CD8-positive, alpha-beta memory T cell (primary cell): ENCODE measurements at places on chromosomes 4 and X.

- H3K27me3 ChIP-seq: no peaks in the 10 kb centered on the region
- no peak for DNase-seq
- H3K4me1 ChIP-seq: no peaks in the 10 kb centered on the region
- no peak overlapping the region for H3K27ac ChIP-seq
- H3K4me3 ChIP-seq: no peak overlapping the region
Measured at GRCh38 chr4:99404595-99405287, 30.4 kb downstream of the ADH7 start.

DNA sequence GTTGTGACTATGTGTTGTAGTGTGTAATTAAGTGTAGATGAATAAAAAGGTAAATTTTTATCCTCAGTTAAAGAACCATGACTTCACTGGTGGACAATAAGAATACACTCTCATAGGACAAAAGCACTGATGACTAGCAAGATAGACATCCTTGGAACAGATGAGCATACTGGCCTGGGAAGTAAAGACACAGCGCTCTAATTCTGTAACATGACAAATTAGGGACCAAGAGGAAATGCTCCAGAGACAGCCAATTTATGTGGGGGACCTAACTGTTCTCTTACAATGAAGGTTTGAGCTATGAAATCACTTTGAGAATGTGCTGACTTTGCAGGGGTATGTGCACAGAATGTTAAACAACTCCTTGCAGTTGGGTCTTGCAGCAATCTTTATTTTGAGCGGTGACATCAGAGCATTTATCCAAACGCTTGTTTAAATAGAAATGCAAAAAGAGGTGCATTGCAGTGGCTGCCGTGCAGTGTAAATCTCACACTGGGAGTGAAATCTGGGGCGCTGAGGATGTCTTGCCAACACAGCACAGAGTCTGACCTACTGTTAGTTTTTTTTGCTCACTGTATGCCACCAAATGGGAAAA lies 109.3 kb downstream of the MAGEC2 start:
- no peaks in the 10 kb centered on the region for H3K36me3 ChIP-seq
- no peak overlapping the region for H3K4me3 ChIP-seq
- no peaks in the 10 kb centered on the region for H3K4me1 ChIP-seq
- DNase-seq: no peak
- no peak overlapping the region for H3K27ac ChIP-seq

GRCh38 chr4:1171311-1172227 lies 814 bp downstream of the SPON2 start:
- H3K4me1 ChIP-seq: peaks cover 25% of the 10 kb centered on the region
- peaks cover 12% of the 10 kb centered on the region for H3K27me3 ChIP-seq
- peak overlapping the region; percentile 22 for H3K4me3 ChIP-seq
- no peaks in the 10 kb centered on the region for H3K36me3 ChIP-seq
- no peak overlapping the region for H3K27ac ChIP-seq

- H3K27me3 ChIP-seq: no peaks in the 10 kb centered on the region
Measured at GRCh38 chrX:36199928-36200327, 280.4 kb downstream of the CFAP47 start.

- H3K4me1 ChIP-seq: no peaks in the 10 kb centered on the region
- DNase-seq: no peak
- no peaks in the 10 kb centered on the region for H3K27me3 ChIP-seq
Measured at GRCh38 chr4:177271915-177272766, 37.5 kb upstream of the NEIL3 start.

DNA sequence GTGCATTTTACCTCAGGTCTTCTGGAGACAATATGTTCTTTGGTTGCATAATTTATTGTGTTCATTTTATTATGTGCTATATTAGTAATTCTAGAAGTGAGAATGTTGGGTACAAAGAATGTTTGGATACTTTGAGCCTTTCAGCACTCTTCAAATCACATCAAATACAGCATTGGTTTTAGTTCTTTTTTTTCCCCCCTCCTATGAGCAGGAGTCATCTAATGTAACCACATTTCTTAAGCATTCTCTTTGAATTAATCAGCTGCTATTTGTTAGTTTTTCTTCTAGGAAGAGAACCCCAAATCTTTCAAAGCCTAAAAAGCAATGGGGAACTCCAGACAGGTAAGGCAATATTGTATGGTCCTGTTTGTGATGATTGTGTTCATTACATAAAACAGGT lies 46.7 kb downstream of the ARL9 start:
- H3K27me3 ChIP-seq: no peaks in the 10 kb centered on the region
- H3K4me3 ChIP-seq: no peak overlapping the region
- no peak for DNase-seq
- H3K36me3 ChIP-seq: no peaks in the 10 kb centered on the region

DNA sequence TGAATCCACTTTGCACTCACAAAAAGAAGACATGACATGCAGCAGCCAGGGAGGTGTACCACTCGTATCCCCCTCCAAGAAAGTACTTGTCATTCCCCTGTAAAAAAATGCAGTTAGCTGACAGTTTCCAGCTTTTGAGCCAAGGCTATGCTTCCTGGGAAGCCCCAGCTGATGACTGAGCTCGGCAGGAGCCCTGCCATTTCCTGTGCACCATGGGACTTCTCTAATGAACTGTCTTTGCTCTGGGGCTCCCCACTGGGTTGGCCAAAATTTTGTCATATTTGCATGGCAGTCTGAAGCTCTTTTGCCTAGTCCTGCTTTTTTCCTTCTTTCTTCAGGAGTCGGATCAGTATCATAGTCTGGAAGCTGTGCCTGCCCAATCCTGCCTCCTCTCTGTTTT lies 104.5 kb upstream of the MAOA start:
- DNase-seq: no peak
- no peak overlapping the region for H3K4me3 ChIP-seq
- H3K36me3 ChIP-seq: no peaks in the 10 kb centered on the region
- no peaks in the 10 kb centered on the region for H3K4me1 ChIP-seq

DNA sequence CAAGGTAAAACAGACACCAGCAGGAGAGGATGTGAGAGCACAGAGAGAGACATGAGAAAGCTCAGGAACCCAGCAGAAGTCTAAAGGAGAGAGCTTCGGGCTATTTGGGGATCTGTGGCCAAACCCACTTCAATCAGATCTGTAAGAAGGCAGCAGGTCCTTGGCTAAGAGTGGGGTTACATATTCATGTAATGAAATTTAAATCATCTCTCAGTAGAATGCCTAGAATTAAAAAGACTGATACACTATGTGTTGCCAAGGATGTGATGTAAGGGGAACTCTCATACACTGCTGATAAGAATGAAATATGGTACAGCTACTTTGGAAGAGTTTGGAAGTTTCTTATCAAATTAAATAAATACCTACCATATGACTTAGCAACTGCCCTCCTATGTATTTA lies 35.8 kb downstream of the PDE5A start:
- DNase-seq: no peak
- H3K27me3 ChIP-seq: no peaks in the 10 kb centered on the region
- no peaks in the 10 kb centered on the region for H3K4me1 ChIP-seq
- no peaks in the 10 kb centered on the region for H3K36me3 ChIP-seq
- H3K27ac ChIP-seq: no peak overlapping the region

DNA sequence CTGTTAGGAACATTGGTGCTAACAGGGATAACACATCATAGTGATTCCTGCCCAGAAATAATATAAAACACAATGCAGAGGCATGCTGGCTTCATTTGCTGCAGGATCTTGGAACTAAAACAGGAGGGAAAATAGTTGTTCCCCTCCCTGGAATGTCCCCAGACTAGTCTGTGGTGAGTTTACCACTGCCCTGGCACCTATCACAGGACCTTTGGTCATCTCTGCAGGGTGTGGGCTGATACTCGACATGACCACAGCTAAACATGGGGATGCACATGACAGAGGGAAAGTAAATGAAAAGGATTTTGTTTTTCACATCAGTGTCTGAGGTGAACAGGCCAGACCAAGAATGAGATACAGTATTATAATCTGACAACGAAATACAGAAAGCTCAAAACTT lies 160.2 kb upstream of the DKK2 start:
- H3K27ac ChIP-seq: no peak overlapping the region
- no peaks in the 10 kb centered on the region for H3K4me1 ChIP-seq
- no peak for DNase-seq
- H3K27me3 ChIP-seq: no peaks in the 10 kb centered on the region

GRCh38 chr4:13821522-13821921 lies 194.0 kb upstream of the BOD1L1 start:
- no peaks in the 10 kb centered on the region for H3K27me3 ChIP-seq
- no peak overlapping the region for H3K27ac ChIP-seq
- no peak overlapping the region for H3K4me3 ChIP-seq
- H3K4me1 ChIP-seq: no peaks in the 10 kb centered on the region
- no peaks in the 10 kb centered on the region for H3K36me3 ChIP-seq

- H3K27ac ChIP-seq: no peak overlapping the region
- DNase-seq: no peak
- H3K4me1 ChIP-seq: no peaks in the 10 kb centered on the region
- no peak overlapping the region for H3K4me3 ChIP-seq
- H3K36me3 ChIP-seq: no peaks in the 10 kb centered on the region
Measured at GRCh38 chr4:138658518-138658917, 357.1 kb upstream of the NOCT start.

GRCh38 chr4:13511101-13511500 lies 27.0 kb upstream of the RAB28 start:
- H3K4me3 ChIP-seq: no peak overlapping the region
- no peaks in the 10 kb centered on the region for H3K36me3 ChIP-seq
- H3K27ac ChIP-seq: no peak overlapping the region
- H3K27me3 ChIP-seq: no peaks in the 10 kb centered on the region
- no peaks in the 10 kb centered on the region for H3K4me1 ChIP-seq

- DNase-seq: no peak
- no peaks in the 10 kb centered on the region for H3K27me3 ChIP-seq
- no peaks in the 10 kb centered on the region for H3K4me1 ChIP-seq
- H3K27ac ChIP-seq: no peak overlapping the region
Measured at GRCh38 chrX:2416851-2417604, 83.7 kb downstream of the DHRSX start.

- DNase-seq: no peak
- no peaks in the 10 kb centered on the region for H3K4me1 ChIP-seq
- H3K4me3 ChIP-seq: no peak overlapping the region
- no peaks in the 10 kb centered on the region for H3K27me3 ChIP-seq
- no peaks in the 10 kb centered on the region for H3K36me3 ChIP-seq
Measured at GRCh38 chrX:39805022-39805421, 292.7 kb downstream of the BCOR start.

DNA sequence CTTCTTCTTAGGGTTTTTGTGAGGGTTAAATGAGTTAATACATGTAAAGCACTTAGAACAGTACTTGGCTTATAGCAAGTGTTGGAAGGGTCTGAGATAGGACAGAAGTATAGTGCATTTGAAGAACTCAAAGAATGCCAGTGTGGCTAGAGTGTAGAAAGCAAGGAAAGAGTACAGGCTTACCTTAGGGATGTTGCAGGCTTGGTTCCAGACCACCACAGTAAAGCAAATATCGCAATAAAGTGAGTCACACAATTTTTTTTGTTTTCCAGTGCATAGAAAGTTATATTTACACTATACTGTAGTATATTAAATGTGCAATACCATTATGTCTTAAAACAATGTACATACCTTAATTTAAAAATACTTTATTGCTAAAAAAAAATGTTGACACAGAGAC lies 41.3 kb downstream of the KIF4A start:
- no peaks in the 10 kb centered on the region for H3K27me3 ChIP-seq
- DNase-seq: no peak
- H3K27ac ChIP-seq: no peak overlapping the region
- H3K4me3 ChIP-seq: no peak overlapping the region
- no peaks in the 10 kb centered on the region for H3K4me1 ChIP-seq
- H3K36me3 ChIP-seq: no peaks in the 10 kb centered on the region

DNA sequence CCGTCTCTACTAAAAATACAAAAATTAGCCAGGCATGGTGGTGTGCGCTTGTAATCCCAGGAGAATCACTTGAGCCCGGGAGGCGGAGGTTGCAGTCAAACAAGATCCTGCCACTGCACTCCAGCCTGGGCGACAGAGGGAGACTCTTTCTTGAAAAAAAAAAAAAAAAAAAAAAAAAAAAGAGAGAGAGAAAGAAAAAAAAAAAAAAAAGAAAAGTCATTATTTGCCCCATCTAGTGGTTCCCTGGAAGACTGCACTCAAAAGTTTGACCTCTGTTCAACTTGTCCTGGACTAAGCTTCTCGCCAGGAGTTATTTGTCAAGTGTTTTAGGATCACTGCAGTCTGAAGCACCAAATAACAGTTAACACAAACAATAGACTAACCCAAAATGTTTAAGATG lies 45.3 kb upstream of the KCTD8 start:
- no peaks in the 10 kb centered on the region for H3K36me3 ChIP-seq
- H3K4me3 ChIP-seq: no peak overlapping the region
- H3K27ac ChIP-seq: no peak overlapping the region

DNA sequence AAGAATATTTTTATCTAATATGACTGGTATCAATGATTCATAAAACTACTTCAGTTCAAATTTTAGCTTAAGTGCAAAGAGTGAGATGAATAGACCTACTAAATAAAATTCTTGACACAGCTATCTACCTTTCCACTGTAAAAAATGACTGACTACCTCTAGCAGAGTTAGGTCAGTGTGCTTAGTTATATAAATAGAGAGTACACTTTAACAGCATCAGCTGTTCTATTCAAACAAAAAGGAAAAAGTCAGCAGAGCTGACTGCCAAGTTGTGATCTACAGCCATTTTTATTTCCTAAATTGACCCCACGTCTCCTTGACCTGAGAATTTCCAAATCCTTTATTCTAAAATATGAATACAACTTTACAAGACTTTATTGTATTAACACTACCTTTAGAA lies 262.4 kb downstream of the CAMK2D start:
- DNase-seq: no peak
- H3K27me3 ChIP-seq: no peaks in the 10 kb centered on the region
- H3K27ac ChIP-seq: no peak overlapping the region

DNA sequence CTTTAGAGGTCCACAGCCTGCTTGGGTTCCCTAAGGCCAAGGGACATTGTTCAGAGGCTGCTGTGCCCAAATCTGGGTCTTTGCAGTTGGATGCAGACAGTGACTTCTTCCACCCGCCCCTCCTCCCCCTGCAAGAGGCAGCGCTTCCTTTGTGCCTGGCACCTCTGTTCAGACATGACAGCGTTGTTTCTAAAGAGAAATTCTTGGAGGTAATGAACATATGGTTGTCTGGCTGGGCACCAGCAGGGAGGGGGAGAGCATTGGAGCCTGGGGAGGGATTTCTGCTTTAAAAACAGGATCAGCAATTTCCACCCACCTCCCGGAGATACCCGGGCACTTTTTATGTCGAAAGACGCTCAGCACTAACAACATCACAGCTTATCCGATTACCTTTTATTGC lies 51.5 kb downstream of the PSAPL1 start:
- H3K27me3 ChIP-seq: peaks cover 4% of the 10 kb centered on the region
- no peak overlapping the region for H3K4me3 ChIP-seq
- no peak for DNase-seq

- no peak overlapping the region for H3K27ac ChIP-seq
- no peak for DNase-seq
- H3K4me3 ChIP-seq: no peak overlapping the region
- no peaks in the 10 kb centered on the region for H3K27me3 ChIP-seq
- no peaks in the 10 kb centered on the region for H3K36me3 ChIP-seq
Measured at GRCh38 chrX:97211070-97211469, 327.4 kb downstream of the RPA4 start.
